ENCODE measurements at places on chromosomes 1 and 21. TPM values are rescaled to one million over a fixed set of nuclear protein-coding genes. Genes with fewer than 3 reads are reported as not detected.

The NENF gene
- 23.8 TPM for total RNA-seq

The DAB1 gene
- total RNA-seq: 1.4 TPM

The FMO2 gene
- 8.1 TPM for total RNA-seq

The AMY2A gene
- total RNA-seq: 0.60 TPM

The CLCA4 gene
- total RNA-seq: not detected

The SLC25A34 gene
- 12.3 TPM for total RNA-seq

The CFHR4 gene
- total RNA-seq: 97.9 TPM

The TNFRSF18 gene
- total RNA-seq: not detected

The SPOCD1 gene
- 0.08 TPM for total RNA-seq

The ARHGEF16 gene
- 8.1 TPM for total RNA-seq

The AMY1A gene
- not detected for total RNA-seq

The ITLN2 gene
- total RNA-seq: not detected

The KLF17 gene
- total RNA-seq: not detected

All from left lobe of liver (tissue), 2 donors.